ENCODE measurements at places on chromosomes 7 and 10. TPM values are rescaled to one million over a fixed set of nuclear protein-coding genes. Genes with fewer than 3 reads are reported as not detected.

GRCh38 chr7:119684763-119685162 is 588.2 kb upstream of the KCND2 start:
- H3K27me3 ChIP-seq: no peaks in the 10 kb centered on the region
- no peaks in the 10 kb centered on the region for H3K36me3 ChIP-seq
- no peak overlapping the region for H3K4me3 ChIP-seq
- H3K4me1 ChIP-seq: no peaks in the 10 kb centered on the region

- H3K4me3 ChIP-seq: no peak overlapping the region
- no peak overlapping the region for H3K27ac ChIP-seq
- DNase-seq: no peak
- H3K36me3 ChIP-seq: no peaks in the 10 kb centered on the region
Measured at GRCh38 chr10:94052866-94053791, 59.4 kb downstream of the PLCE1 start.

- H3K27ac ChIP-seq: no peak overlapping the region
- DNase-seq: no peak
- peaks cover 3% of the 10 kb centered on the region for H3K27me3 ChIP-seq
- no peaks in the 10 kb centered on the region for H3K36me3 ChIP-seq
Measured at GRCh38 chr7:39095875-39096619, 118.3 kb downstream of the POU6F2 start.

DNA sequence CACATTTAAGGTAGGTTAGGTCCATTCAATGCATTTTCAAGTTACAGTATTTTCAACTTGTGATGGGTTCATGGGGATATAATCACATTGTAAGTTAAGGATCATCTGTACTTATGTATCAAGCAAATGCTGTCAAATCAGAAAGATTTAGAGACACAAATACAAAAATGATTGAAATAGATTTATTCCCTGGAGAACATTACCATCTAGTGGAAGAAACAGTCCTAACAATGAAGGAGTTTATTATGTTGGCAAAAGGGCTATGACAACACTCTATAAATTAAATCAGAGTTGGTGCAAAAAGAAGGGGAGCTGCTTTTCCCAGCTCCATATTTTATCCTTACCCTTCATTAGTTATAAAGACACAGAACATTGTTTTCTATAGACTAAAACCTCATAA is 69.0 kb downstream of the PRSS58 start:
- no peaks in the 10 kb centered on the region for H3K36me3 ChIP-seq
- H3K27me3 ChIP-seq: peaks cover 4% of the 10 kb centered on the region
- H3K27ac ChIP-seq: no peak overlapping the region
- H3K4me1 ChIP-seq: peaks cover 3% of the 10 kb centered on the region
- DNase-seq: no peak
- H3K4me3 ChIP-seq: no peak overlapping the region

DNA sequence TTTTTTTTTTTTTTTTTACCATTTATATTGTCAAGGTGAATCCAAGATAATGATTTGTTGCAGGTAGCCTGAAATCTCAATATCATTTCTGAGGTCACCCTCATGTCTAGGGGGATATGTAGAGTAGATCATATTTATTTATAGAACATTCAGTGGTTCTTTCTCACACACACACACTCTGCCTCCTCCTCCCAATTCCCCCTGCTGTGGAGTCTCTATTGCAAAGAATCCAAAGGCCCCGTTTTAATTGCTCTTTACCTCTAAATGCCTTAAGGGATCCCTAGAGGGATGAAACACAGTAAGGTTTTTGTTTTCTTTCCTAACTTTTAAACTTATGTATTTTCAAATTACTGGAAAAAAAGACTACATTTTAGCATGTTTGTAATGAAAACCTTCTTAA is 170.0 kb downstream of the PRKG1 start:
- no peak overlapping the region for H3K27ac ChIP-seq
- no peaks in the 10 kb centered on the region for H3K36me3 ChIP-seq
- no peaks in the 10 kb centered on the region for H3K4me1 ChIP-seq
- peaks cover 3% of the 10 kb centered on the region for H3K27me3 ChIP-seq
- no peak for DNase-seq

The ZNF853 gene
- 2.2 TPM for total RNA-seq

The PDCD11 gene
- 94.7 TPM for total RNA-seq

The SPDYE9 gene
- not detected for total RNA-seq

Measured in activated naive CD8-positive, alpha-beta T cell treated with anti-CD3 and anti-CD28 coated beads for 36 hours (primary cell).